ENCODE measurements at places on chromosomes 2 and 18. TPM values are rescaled to one million over a fixed set of nuclear protein-coding genes. Genes with fewer than 3 reads are reported as not detected.
A peak's percentile ranks its signal among the peaks of the same experiment; 100 is the strongest.

DNA sequence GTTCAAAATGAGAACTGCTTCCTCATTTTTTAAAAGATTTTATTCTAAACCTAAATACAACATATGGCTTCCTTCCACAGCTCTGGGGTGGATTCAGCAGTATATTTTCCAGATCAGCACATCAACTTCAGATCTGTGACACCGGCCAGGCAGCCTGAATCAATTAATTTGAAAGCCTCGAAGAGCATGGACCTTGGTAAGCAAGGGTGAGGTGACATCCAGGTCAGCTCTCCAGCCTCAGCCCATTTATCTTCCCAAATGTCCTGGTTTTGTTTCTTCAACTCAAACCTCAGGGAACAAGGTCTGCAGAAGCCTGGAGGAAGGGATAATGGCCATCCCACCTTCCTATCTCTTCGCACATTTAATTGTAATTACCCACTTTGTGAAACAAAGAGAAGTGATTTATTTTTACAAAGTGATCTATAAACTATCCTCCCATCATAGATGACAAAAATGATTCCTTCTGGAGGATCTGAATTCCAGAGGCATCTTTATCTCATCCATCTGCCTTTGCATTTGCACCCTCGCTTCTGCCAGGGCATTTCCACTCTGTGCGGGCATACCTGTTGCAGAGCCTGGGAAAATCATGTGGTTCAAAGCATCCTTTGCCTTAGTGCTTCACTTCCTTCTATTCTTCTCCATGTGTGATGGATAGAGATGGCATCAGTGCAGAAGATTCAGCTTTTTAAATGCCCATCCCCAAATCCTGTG, 489.0 kb upstream of the NRP2 start:
- DNase-seq, result no peak

SCN3A gene
- 54.6 TPM for polyA plus RNA-seq

GRCh38 chr2:217231212-217231611, 371.3 kb upstream of the TNP1 start:
- no peak for DNase-seq

GRCh38 chr2:55840460-55840859, 83.1 kb downstream of the EFEMP1 start:
- no peak for DNase-seq

DNA sequence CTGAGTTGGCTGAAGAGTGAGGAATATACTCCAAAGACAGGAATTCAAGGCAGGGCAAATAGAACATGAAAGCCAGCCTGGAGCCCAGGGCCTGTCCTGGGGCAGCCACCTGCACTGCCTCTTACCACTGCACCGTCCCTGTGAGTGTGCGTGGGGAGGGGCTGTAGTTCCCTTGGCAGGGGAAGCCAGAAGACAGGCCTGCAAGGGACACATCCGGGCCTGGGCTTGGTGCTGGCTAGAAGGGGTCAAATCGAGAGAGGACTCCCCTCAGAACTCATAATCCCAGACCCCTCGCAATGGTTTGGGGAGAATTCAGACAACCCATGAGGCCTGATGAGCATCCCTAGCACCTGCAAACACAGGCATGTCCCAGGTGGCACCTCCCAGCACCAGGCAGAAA, 87.0 kb downstream of the HDAC4 start:
- DNase-seq, result no peak

REG1B gene
- not detected for polyA plus RNA-seq

EMILIN1 gene
- polyA plus RNA-seq, result 11.4 TPM

CCDC102B gene
- 6.2 TPM for polyA plus RNA-seq

- DNase-seq, result no peak
Measured at GRCh38 chr18:24924066-24924716, 427.8 kb downstream of the ZNF521 start.

RGPD4 gene
- 0.14 TPM for polyA plus RNA-seq

DCC gene
- polyA plus RNA-seq, result 17.7 TPM

UCN gene
- 4.6 TPM for polyA plus RNA-seq

CAPN14 gene
- 0.62 TPM for polyA plus RNA-seq

DNA sequence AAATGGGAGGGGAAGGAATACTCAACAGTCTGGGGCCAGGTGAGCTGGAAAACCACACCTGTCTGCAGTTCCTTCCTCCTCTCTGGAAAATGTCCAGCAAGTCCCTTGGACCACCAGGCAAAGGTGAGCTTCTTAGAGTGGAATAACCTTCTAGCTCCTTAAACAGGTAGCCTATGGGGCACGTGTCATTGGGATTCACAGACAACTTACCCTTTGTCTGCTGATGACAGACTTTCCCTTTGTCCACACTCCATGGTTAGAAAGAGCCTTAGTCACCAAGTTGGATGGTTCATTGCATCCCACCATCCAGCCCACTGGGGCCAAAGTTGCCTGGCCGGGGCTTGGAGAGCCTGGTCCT, 98.0 kb upstream of the ITGA6 start:
- no peak for DNase-seq

GRCh38 chr18:46073474-46074331, 1.6 kb upstream of the PSTPIP2 start:
- DNase-seq, result peak; percentile 93

POLR1A gene
- 18.8 TPM for polyA plus RNA-seq

MAL gene
- polyA plus RNA-seq, result 17.6 TPM

- DNase-seq, result no peak
Measured at GRCh38 chr2:97210325-97210724, 97.4 kb downstream of the ANKRD36 start.

GRCh38 chr18:3012136-3013023, 564 bp downstream of the LPIN2 start:
- peak; percentile 41 for DNase-seq

- no peak for DNase-seq
Measured at GRCh38 chr18:37604032-37604431, 38.4 kb upstream of the CELF4 start.

- DNase-seq, result no peak
Measured at GRCh38 chr2:171858397-171858958, 35.6 kb downstream of the SLC25A12 start.

GRCh38 chr2:149617476-149617875, 29.9 kb upstream of the MMADHC start:
- no peak for DNase-seq

- no peak for DNase-seq
Measured at GRCh38 chr2:174750923-174751441, 13.3 kb downstream of the CHRNA1 start.

GRCh38 chr2:86831537-86831936, 30.1 kb downstream of the CD8B start:
- DNase-seq, result no peak

SPP2 gene
- 0.44 TPM for polyA plus RNA-seq

DNA sequence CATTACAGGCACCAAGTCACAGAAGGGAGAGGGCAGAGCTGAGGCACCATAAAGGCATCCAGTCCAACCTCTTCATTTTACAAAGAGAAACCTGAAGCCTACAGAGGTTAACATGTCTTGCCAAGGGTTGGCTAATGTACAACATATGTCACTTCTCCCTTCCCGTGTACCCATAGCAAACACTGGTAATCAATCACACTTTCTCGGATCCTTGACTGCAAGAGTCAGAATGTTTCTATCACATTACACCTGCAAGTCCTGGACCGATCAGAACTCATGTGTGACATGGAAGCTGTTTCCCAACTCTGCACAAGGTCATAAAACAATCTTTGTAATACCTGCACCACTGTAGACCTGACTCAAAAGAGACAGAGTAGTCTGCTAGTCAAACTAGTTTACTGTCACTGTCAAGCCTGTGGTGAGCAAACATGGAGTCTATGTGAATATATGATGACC, 6.0 kb downstream of the ANKRD44 start:
- DNase-seq, result no peak

DNA sequence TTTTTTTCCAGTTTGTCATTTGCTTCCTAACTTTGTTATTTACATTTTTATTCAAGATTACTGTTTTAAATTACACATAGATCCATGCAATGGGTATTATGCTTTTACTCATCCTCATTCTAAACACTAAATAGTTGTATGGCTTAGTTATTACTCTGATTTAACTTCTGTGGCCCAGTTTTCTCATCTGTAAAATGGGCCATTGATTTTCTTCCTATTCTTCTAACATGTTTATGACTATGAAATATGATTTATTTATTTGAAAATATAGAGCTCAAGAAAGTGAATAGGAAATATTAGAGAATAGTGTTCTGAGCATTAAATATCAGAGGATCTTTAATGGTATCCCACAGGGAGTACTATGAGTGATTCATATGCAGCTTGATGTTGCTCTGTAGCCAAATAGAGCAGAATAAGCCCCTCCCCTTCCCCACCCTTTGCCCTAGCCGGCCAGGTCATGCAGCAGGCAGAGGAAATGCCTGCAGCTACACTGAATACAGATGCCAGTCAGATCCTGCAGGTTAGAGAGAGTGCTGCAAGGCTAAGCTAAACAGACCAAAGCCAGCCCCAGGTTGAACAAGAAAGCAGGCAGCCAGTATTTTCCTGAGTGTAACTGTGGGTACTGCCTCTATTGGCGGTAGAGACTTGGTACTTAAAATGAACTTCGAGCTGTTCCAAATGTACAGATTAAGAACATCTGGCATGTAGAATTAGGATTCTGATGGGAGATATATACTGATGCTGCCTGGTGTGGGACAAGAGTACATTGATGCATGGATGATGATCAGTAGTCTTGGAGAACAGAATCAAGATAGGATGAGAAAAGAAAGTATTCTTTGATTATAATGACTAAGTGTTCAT, 11.7 kb upstream of the ACYP2 start:
- DNase-seq, result no peak

DNA sequence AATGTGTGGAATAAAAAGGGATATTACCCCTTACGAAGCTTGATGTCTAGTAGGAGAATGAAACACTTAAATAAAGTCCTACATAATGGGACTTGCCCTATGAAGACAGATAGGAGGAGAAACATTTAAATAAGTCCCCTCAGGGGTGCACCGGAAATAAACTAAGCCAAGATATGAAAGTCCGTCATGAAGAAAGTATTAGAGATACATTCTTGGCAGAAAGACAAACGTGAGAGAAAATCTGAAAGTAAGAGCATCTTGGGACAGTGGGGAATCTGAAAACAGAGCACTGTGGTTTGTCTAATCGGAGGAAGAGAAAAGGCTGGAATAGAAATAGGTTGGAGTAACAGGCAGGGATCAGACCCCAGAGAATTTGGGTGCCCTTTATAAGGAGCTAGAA, 516.9 kb upstream of the DSEL start:
- no peak for DNase-seq

- DNase-seq, result no peak
Measured at GRCh38 chr2:19299522-19299921, 58.9 kb downstream of the OSR1 start.

GRCh38 chr2:124834331-124834730, 809.2 kb downstream of the CNTNAP5 start:
- DNase-seq, result no peak

ADGRF3 gene
- polyA plus RNA-seq, result 0.59 TPM

GRCh38 chr2:29597035-29597434, 324.4 kb downstream of the ALK start:
- DNase-seq, result no peak

KCNJ13 gene
- 0.24 TPM for polyA plus RNA-seq

DNA sequence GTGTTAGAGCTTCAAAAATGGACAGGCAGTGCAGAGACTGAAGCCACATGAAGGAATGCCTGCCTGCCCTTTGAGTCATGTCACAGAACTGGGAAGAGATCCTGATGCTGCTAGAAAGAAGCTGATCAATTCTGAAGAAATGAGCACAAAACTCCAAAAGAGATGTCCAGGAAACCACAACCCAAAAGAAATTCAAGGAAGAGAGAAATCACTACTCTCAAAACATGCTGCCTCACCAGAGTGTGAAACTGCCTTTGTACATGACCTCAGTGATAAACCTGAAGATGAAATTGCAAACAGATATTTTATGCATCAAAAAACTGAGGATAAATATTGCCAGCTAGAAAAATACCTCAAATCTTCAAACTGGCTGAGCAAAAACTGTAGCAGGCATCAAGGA, 20.5 kb downstream of the USP40 start:
- DNase-seq, result no peak

CHRNG gene
- polyA plus RNA-seq, result 0.35 TPM

DNA sequence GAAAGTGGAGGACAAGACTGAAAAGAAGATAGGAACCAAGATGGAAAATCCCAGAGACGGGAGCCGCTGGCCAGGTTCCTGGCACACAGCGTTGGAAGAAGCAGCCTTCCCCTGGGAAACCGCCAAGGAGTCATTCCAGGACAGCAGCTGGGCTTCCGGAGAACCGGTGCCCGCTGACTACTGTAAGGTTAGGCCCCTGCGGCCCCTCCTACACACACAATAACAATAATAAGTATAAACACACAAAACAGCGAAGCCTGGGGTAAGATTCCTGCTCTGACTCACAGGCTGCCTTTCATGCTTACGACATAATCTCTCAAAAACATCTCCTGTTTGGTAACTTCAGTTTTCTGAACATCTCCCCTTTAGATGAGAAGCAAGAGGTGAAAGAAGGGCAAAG, 28.1 kb upstream of the MYCN start:
- DNase-seq, result no peak

RNF152 gene
- polyA plus RNA-seq, result 31.2 TPM

SLC9A4 gene
- polyA plus RNA-seq, result 0.08 TPM

SH3RF3 gene
- 10.4 TPM for polyA plus RNA-seq

GRCh38 chr2:97546711-97547110, 43.0 kb downstream of the ANKRD36B start:
- DNase-seq, result no peak

KRTCAP3 gene
- polyA plus RNA-seq, result 5.2 TPM

DNA sequence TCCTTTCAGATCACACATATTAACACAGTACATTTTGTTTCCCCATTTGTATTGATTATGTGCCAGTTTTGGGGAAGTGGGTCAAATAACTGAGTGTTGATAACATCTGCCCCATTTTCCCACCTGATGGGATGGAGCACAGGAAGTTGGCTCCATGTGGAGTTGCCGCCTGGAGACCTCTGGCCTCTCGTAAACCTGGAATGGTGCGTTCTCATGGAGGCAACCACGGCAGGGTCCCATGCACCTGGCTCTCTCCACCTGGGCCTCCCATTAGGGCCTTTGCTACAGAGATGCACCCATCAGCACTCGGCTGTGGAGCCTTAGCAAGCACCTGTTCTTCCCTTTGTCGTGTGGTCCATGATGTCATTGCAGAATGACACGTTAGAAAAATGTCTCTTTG, 130.6 kb downstream of the MBP start:
- no peak for DNase-seq

DNA sequence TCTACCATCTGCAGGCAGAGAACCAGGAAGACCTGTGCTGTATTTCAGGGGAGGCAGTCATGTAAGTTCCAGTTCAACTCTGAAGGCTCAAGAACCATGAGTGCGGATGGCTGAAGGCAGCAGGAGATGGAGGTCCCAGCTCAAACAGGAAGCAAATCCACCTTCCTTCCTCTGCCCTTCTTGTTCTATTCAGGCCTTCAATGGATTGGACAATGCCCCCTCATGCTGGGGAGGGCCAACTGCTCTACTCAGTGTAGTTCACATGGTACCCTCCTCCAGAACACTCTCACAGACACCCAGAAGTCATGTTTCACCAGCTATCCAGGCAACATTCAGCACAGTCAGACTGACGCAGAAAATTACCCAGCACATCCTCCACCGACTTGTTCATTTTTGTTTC, 39.1 kb upstream of the RAB31 start:
- no peak for DNase-seq
